ENCODE measurements at places on chromosomes 7 and 10.

DNA sequence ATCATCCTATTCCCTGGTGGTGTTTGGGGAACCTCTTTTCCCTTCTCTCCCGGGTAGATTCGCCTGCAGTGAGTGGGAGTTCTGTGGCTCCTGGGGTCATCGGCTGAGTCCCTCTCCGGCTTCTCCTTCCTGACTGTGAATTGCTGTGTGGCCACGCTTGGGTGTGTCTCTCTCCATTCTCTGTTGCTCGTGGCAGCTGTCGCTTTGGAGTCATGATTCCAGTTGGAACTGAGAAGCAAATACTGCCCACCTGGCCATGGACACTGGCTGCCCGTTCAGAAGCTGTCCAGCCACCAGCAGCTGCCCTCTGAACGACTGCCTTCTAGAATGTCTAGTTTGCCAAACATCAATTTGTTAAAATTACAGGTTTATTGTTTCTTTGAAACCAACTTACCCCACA lies 23.1 kb upstream of the PITRM1 start:
- DNase-seq = no peak

DNA sequence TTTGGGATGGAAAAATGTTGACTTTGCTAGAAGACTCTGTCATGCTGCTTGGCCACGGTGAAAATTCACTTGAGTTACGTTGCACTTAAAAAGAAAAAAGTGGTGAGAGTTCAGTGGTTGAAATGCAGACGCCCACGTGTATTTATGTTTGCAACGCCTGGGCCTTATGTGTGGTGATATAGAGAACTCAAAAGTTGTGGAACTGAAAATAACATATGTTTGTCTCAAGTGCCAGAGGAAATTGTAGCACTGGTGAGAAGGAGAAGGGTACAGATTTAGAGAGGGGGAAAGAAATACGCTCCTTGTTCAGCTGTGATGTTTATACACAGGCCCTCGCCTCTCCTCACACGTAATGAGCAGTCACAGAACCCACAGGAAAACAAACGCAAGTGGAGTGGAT lies 73.6 kb downstream of the EMX2 start:
- no peak for DNase-seq

GRCh38 chr7:43119371-43120075 lies 7.1 kb downstream of the HECW1 start:
- DNase-seq = no peak

GRCh38 chr7:50664461-50664922 lies 99.3 kb upstream of the DDC start:
- no peak for DNase-seq

- no peak for DNase-seq
These were observed 21.8 kb upstream of the HIPK2 start for GRCh38 chr7:139799586-139799985.

GRCh38 chr10:118865998-118866693 lies 111.4 kb upstream of the CACUL1 start:
- no peak for DNase-seq

- no peak for DNase-seq
These were observed 603.7 kb upstream of the ADARB2 start for GRCh38 chr10:2340831-2341647.

GRCh38 chr7:137001041-137001440 lies 132.6 kb downstream of the CHRM2 start:
- DNase-seq = no peak

GRCh38 chr7:32079510-32079909 lies 9.3 kb upstream of the PDE1C start:
- DNase-seq = no peak

GRCh38 chr10:105950410-105950809 lies 1214.1 kb downstream of the SORCS1 start:
- DNase-seq = no peak

- DNase-seq = no peak
These were observed 208.0 kb upstream of the CSTF2T start for GRCh38 chr10:51907361-51907760.

- no peak for DNase-seq
These were observed 76.6 kb upstream of the DGKI start for GRCh38 chr7:137923380-137923779.

GRCh38 chr7:39265641-39266591 lies 288.2 kb downstream of the POU6F2 start:
- DNase-seq = no peak

GRCh38 chr7:24858108-24858977 lies 101.1 kb upstream of the GSDME start:
- no peak for DNase-seq

DNA sequence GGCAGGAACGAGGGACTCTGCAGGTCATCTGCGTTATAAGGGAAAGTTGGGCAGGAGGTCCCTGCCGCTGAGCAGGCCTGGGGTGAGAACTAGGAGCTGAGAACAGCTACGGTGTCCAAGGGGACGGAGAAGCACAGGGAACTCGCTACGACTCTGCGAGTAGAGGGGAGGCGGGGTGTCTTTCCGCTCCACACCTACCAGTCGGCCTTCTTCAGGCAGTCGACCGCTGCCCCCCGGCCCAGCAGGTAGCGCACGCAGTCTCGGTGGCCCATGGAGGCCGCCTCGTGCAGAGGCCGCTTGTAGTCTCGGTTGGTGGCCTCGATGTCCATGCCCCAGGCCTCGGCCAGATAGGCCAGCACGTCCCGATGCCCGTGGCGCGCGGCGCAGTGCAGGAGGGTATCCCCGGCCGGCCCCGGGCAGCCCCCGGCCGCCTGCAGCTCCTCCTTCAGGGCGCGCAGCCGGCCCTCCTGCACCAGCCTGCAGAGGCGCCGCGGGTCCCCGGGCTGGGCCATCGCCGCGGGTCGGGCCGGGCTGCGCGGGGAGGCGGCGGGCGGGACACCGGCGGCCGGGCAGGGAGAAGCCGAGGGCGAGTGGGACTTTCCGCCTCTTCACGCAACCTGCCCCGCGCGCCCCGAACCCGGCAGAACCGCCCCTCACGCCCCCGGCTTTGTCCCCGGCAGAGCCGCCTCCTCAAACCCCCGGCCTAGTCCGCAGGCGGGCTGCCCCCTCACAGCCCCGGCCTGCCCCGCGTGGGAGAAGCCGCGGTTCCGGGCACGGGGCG lies 660 bp downstream of the ANKRD16 start:
- DNase-seq = peak; percentile 19

- no peak for DNase-seq
These were observed 22.7 kb downstream of the NT5C3A start for GRCh38 chr7:33039903-33040292.

GRCh38 chr7:47405921-47406800 lies 175.8 kb downstream of the TNS3 start:
- DNase-seq = no peak

- DNase-seq = no peak
These were observed 42.4 kb downstream of the WIPI2 start for GRCh38 chr7:5232485-5232837.

DNA sequence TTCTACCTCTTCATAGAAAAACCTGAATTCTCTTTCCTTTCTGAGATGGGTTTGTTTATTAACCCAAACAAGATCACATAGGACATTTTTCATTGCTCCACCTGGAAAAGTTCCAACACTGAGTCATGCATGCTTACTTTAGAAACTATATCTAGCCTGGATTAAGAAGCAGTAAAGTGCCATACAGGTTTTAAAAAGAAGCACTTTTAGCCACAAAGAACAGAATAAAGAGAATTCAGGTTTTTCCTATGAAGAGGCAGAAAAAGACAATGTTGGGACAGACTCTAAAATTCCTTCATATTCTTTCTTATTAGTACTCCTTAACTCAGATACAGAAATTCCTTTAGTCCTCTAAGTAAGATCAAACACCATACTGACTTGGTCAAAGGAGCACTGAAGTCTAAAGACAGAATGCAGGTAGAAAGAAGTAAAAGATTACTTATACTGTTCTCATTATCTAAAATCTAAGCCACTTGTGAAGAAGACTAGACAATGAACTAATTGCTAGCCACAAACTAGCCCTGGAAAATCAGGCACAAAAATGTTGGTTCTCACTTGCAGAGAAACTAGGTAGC lies 241.3 kb downstream of the ANK3 start:
- DNase-seq = no peak

DNA sequence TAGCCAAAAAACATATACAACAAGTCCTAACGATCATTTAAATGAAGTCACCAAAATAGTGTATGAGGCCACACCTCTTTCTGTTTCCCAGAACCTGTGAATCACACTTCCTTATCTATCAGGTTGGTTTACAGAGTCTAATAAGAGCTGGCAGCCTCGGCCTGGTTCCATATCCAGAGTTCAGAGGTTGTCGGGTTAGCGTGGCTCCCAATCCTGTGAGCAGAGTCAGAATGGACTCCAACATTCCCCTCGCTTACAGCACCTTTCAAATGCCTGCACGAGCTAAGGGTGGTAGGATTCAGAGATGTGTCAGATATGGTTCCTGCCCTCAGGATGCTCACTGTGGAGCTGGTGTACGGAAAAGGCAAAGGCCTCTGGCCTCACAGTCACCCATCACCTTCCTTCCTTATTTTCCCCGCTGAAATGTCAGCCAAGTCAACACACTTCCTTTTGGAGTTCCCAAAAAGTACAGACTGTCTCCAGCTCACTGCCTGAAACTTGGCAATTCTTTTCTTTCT lies 6.0 kb downstream of the IL15RA start:
- no peak for DNase-seq

- no peak for DNase-seq
These were observed 32.7 kb upstream of the STEAP4 start for GRCh38 chr7:88339195-88339922.

DNA sequence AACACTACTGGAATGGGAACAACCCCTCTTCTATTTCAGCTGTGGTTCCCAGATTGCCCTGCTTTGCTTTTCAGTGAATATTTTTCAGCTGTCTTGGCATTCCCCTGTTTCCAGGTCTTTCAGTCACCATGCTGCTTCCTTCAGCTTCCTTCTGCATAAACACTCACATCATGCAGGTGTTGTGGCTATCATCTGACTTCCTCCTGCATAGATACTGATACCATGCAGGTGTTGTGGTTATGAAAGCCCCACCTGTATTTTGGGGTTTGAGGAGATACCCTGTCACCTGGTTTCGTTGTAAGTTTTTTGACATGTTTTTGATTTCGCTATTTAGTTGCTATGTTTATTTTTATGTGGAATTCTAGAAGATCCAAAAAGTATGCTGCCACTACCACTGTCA lies 71.5 kb downstream of the SLC35B4 start:
- no peak for DNase-seq

DNA sequence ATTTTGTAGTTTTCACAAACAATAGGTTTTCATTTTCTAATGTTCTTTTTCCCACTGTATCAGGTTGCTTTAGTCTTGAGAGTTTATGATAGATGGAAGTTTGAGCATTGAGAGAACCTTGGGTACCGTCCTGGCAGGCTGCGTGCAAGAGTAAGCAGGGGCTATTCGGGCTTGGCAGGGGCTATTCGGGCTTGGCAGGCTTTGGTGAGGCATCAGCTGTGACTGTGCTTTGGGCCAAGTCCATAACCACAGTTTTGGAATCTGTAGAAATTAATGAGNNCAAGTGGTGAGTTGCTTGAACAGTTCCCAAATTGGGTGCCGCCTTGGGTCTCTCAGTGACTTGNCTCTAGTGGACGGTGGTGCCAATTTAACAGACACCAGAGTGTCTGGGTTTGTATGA lies 424.6 kb downstream of the PAXIP1 start:
- DNase-seq = no peak

Measured in stimulated activated CD4-positive, alpha-beta T cell treated with anti-CD3 and anti-CD28 coated beads, Interleukin-12 subunit alpha, Interleukin-12 subunit beta, amount 100 ng/mL, for 48 hours (primary cell).